ENCODE measurements at places on chromosomes 2 and 18. TPM values are rescaled to one million over a fixed set of nuclear protein-coding genes. Genes with fewer than 3 reads are reported as not detected.
A peak's percentile ranks its signal among the peaks of the same experiment; 100 is the strongest.

DNA sequence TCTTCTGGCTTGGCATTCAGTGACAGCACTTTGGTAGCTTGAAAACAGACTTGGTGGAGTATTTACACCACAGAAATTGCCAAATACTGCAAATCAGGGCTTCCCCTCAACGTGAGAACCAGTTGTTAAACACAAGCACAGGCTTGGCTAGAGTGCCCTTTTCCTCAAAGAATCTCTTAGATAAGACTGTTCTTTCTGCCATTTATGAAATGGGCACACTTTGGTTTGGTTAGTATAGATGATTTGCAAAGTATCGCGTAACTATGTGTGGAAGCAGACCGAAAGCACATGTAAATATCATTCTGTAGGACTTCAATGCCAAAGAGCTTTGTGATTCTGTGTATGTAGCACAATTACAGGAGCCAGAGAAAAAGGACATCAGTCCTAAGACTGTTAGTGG, 308.2 kb downstream of the DCC start:
- DNase-seq = no peak

DNA sequence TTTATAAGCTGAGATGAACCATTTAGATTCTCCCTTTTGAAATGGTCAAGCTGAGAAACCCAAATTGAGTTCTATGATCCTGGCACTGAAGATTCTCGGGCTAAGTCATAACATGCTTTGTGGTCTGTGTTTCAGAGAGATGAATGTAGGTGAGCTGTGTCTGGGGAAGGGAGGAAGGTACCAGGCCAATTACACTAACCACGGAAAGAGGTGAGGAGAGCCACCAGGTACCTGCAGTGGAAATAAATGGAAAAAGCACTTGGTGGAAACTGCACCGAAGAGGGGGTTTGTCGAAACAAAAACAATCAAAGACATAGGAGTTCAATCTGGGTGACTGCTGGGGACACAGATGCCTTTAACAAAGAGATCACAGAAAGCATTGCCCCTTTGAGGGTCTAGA, 963 bp upstream of the MRPL44 start:
- no peak for DNase-seq

- peak; percentile 39 for DNase-seq
Measured at GRCh38 chr18:46324087-46324955, 220.1 kb downstream of the HAUS1 start.

GRCh38 chr2:120556911-120557310, 178.8 kb upstream of the GLI2 start:
- DNase-seq = no peak

- no peak for DNase-seq
Measured at GRCh38 chr18:49817947-49818346, 4.6 kb upstream of the ACAA2 start.

GRCh38 chr2:735670-736218, 58.5 kb upstream of the TMEM18 start:
- DNase-seq = no peak

TAF4B gene
- 2.7 TPM for total RNA-seq

DNA sequence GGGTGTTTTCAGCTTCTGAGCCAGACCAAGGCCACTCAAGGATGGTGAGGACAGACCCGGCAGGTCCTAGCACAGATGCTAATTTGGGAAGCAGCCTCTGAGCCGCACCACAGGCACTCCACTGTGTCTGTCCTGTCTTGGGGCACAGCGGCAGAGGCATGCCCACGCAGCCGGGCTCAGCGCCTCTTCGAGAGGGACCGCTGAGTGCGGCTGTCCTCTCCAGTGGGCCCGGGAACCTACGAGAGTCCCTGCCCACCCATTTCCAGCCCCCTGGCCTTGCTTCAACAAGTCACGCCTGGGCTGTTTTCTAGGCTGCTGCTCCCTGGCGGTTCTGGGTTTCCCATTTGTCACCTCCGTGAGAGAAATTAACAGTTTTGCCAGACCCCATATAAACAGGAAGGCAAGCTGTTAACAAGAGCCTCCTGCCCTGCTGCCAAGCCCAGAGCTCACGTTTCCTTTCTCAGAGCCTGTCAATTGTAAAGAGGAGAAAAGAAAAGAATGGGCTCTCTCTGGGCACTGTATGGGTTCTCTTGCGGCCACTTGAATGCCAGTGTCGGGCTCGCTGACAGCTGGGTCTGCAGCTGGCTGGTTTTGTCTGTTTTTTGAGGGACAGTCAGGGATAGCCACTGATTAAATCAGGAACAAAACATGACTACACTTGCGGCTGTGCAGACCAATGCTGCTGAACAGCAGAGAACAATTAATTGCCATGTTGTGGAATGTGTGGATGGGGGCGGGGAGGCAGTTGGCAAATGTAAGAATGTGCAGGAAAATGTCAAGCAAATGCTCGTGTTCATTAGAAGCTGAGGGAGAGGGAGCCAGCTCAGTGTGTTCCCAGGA, 30.6 kb downstream of the TMEM17 start:
- DNase-seq = no peak

DNA sequence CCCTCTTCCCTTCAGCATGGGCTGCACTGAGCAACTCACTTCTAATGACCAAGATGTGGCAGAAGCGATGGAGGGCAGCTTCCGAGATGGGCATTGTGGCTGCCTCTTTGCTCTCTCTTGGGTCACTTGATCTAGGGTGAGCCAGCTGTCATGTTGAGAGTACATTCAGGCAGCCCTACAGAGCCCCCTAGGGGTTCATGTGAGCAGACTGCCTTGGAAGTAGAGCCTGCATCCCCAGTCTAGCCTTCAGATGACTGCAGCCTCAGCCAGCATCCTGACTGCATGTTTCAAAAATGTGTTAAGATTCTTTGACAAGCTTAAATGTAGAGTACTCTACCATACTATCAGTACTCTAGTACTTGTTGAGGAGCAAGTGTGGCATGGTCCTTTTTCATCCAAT, 143.9 kb downstream of the NCK2 start:
- no peak for DNase-seq

DNA sequence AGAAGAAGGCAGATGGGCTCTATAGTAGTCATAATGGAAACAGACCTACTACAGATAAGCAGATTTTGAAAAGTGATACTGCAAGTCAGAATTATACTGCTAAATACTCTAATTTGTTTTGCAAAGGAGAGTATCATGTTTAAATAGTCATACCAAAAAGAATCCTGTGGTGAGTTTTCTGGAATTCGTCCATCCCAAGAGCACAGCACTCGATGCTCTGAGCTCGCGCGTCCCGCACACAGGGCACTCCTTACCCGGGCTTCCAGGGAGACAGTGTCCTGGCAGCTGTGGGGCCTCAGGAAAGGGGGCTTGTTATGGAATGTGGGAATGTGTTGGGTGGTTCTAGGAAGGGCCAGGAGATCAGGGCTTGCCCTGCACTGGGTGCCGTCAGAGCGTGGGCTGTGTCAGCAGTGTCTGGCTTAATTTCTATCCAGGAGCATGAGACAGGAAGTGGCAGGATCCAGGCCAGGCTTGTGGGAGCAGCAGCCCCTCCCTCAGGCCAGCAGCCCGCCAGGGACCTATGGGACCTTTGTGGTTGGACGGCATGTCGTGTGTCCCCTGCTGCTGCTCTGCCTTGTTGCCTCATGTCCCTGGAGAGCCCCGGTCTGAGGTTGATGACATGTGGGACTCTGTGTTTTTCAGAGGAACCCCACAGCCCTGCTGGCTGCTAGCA, 193.2 kb upstream of the TPO start:
- no peak for DNase-seq

- DNase-seq = no peak
Measured at GRCh38 chr18:73153271-73153670, 285.5 kb upstream of the NETO1 start.

- DNase-seq = no peak
Measured at GRCh38 chr2:109433926-109434325, 179.8 kb downstream of the SEPTIN10 start.

SPDYA gene
- not detected for total RNA-seq

SERPINB3 gene
- not detected for total RNA-seq

DNA sequence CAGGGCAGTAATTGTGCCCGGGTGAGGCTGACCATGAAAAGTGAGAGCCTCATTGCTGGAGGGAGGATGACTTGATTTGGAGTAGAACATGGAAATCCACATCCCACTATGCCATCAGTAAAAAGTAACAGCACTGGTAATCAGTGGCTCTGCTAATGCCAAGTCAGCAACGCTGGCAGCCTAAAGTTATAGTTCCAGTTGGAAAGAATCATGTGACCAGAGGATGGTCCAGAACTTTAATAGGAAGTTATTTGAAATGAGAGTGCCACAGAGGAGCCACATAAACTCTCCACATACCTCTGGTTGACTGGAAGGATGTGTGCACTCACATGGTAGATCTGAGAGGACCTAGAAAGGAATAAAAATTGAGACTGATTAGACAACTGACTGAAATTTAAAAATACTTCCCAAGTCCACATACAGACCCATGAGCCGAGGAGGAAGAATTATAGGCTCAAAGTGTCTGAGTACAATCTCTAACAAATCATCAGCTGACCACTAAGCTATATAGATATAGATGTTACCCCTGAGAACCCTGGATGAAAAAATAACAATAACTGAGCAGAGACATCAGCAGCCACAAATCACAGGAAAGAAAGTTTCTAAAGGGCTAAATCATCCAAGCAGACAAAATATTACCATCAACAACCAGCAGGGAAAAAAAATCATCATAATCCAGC, 346.8 kb downstream of the STK39 start:
- DNase-seq = no peak

DNA sequence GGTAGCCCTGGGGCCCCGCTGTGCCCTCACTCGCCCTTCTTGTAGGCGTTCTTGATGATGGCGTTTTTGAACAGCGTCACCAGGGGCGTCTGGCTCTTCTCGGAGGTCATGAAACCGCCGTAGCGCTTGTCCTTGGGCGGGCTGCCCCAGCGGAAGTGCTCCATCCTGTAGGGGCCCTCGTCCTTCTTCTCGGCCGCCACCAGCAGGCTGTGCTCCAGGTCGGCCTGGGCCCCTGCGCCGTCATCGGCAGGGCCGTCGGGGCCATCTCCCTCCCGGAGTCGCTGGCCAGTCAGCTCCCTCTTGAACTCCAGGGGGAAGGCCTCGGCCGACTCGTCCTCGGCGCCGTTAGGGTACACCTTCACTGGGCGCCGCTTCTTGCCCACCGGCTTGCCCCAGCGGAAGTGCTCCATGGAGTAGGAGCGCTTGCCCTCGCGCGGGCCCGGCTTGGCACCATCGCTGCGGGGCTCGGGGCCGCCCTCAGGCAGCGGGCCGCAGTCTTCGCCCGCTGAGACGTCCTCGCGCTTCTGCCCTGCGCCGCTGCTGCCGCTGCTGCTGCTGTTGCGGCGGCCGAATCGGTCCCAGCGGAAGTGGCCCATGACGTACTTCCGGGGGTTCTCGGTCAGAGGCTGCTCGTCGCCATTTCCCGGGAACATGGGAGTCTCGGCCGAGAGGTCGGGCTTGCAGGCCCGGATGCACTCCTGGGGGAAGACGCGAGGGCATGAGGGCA, 7.2 kb downstream of the POMC start:
- no peak for DNase-seq

DNA sequence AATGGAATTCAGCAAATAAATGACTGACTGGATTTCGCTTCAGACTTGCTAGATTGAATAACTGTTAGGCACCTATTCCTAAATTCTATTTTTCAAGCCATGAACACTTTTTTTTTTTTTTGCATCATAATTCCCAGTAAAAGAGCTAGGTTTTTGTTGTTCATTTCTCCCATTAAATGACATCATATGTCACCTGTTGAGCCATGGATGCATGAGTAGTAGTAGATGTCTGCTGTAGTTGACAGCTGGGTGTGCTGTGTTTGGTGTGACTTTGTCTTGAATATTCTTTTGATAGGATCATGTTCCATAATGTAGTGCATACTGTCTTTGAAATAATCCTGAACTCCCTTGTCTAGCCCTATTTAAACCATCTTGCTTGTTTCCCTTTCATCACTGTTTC, 115.2 kb downstream of the RAB3GAP1 start:
- no peak for DNase-seq

- no peak for DNase-seq
Measured at GRCh38 chr2:121125350-121125749, 159.7 kb downstream of the TFCP2L1 start.

LYPD6B gene
- not detected for total RNA-seq

EVX2 gene
- total RNA-seq = not detected

- no peak for DNase-seq
Measured at GRCh38 chr2:168650781-168651180, 151.7 kb upstream of the NOSTRIN start.

- DNase-seq = no peak
Measured at GRCh38 chr2:121189661-121190381, 95.2 kb downstream of the TFCP2L1 start.

- no peak for DNase-seq
Measured at GRCh38 chr18:62418258-62418657, 93.1 kb downstream of the TNFRSF11A start.

CCDC195 gene
- total RNA-seq = not detected

PFN4 gene
- total RNA-seq = 0.40 TPM

DNA sequence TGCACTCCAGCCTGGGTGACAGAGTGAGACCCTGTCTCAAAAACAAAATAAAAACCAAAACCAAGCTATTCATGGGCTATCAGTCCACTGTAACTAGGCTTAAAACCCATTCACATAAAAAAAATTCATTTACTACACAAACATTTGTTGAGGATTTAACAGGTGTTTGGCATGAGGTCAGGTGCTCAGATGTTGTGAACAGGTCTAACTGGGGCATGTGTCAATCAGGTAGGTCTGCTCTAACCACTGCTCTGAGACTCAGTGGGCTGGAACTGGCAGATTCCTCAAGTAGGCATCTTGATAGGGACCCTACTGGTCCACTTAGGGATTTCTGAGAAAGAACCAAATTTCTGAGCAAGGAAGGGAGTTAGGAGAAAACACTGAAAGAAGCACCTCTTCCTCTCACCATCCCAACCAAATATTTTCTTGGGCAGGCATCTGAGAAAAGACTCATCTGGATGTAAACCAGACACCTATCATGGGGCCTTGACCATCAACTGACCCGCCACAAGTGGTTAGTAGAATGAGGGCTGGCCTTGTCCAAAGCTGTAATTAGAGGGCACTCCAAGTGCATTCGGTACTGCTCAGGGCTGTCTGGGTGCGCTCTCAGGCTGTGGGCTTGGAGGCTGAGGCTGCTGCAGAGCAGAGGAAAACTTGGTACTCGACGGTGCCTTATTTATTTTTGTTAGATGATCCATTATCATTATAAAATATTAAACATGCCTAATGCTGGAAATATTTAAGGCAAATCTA, 33.9 kb downstream of the WIPF1 start:
- DNase-seq = no peak

GRCh38 chr2:101820519-101820918, 123.0 kb downstream of the MAP4K4 start:
- DNase-seq = peak; percentile 63

DNA sequence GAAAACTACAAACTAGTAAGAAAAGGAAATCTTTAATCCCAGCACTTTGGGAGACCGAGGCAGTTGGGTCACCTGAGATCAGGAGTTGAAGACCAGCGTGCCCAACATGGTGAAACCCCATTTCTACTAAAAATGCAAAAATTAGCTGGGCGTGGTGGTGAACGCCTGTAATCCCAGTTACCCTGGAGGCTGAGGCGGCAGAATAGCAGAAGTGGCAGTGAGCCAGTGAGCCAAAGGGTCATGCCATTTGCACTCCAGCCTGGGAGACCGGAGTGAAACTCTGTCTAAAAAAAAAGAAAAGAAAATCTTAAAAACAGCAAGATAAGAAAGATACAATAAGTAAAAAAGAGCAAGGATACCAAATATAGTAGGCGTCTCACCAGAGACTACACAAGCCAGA, 502.9 kb upstream of the ID2 start:
- no peak for DNase-seq

GRCh38 chr2:225244933-225245332, 154.6 kb upstream of the NYAP2 start:
- no peak for DNase-seq

AKAIN1 gene
- total RNA-seq = not detected

GRCh38 chr2:15596968-15597367, 5.3 kb downstream of the DDX1 start:
- DNase-seq = no peak

- DNase-seq = no peak
Measured at GRCh38 chr2:174031226-174031625, 66.1 kb upstream of the SP3 start.

Measured in A172 (cell line).